ENCODE measurements at places on chromosomes 6 and 20.

- DNase-seq: no peak
Measured at GRCh38 chr20:50333131-50333670, 142.6 kb downstream of the CEBPB start.

GRCh38 chr20:52060794-52061714 lies 130.5 kb downstream of the ZFP64 start:
- DNase-seq: no peak

DNA sequence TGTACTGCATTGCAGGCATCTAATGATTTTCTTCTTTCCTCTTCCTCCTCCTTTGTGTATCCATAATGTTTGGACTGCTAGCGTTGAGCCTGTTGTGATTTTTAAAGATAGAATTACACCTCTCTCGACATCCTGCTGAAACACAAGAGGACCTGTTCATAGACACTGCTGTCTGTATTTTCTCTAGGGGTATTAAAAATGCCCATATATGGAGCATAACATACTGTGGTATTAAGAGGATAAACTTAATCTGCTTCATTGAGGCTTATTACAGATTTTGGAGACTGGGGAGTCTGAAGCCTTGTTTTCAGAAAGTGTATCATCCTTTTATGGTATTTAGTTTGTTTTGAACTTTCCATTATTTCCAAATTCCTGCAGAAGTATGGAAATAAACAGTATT lies 414.3 kb downstream of the CDKAL1 start:
- no peak for DNase-seq

- DNase-seq: peak; percentile 72
Measured at GRCh38 chr20:57432862-57433491, 41.8 kb downstream of the RBM38 start.

DNA sequence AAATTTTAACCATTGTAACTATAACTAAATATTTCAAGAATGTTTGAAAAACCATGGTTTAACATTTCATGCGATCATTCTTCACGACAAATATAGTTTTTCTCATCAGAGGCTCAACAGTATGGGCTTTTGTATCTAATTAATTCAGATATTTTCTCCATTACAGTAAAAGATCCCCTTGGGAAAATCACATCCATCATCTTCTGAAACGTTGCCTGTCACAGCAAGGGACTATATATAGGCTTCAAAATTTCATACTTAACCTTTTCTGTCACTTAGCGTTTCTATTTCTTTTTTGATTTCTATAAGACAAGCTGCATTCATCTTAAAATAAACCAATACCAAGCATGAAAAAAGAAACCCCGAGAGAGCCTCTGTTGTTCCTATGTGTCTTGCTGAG lies 710.0 kb downstream of the PRKN start:
- no peak for DNase-seq
